ENCODE measurements at places on chromosomes 13 and 19.
A peak's percentile ranks its signal among the peaks of the same experiment; 100 is the strongest.

DNA sequence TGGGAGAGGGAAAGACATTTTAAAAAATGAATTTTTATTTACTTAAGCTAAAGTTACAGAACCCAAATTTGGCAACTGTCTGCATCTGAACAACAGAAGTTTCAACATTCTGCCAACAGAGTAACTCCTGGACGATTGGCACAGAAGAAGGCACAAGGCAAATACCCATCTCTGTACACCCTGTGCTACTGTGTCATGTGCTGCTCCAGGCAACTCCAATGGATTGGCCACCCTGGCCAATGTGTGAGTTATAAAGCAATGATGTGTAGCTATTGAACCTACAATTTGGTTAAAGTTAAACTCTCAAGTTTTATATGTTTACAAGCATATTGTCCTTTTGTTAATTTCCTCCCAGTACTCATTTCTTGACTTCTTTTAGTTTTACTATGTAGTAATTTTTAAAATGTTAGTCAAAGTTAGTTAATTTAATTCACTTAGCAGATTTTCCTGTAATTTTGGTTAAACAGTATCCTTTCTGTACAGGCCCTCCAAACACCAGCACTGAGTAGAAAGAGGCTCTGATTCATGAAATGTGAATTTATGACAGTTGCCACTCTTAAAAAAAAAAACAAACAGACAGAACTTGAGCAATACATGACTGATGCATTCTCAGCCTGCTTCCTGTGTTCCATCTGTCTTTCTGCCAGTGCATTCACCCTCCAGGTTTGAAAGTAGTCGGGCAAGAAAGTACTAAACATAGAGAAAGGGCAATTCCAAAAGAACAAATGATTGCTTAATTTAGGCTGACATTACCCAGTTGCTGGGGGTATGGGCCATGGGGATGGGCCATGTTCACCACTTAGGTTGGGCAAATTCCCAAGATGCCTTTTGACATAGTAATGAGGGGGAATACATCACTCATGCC is 5.9 kb downstream of the STARD13 start:
- DNase-seq: no peak

DNA sequence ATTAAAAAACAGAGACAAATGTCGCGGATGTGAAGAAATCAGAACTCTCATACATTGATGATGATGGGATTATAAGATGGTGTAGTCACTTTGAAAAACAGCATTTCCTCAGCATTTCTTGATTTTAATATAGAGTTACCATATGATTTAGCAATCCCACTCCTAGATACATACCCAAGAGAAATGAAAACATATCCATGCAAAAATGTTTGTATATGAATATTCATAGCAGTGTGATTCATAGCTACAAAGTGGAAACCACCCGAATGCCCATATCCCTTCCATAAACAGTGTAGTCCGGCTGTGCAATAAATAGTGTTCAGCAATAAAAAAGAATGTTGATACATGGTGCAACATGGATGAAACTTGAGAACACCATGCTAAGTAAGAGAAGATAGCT is 44.6 kb downstream of the DPY19L3 start:
- no peak for DNase-seq

GRCh38 chr19:50191216-50191615 is 12.2 kb upstream of the MYH14 start:
- DNase-seq: no peak

DNA sequence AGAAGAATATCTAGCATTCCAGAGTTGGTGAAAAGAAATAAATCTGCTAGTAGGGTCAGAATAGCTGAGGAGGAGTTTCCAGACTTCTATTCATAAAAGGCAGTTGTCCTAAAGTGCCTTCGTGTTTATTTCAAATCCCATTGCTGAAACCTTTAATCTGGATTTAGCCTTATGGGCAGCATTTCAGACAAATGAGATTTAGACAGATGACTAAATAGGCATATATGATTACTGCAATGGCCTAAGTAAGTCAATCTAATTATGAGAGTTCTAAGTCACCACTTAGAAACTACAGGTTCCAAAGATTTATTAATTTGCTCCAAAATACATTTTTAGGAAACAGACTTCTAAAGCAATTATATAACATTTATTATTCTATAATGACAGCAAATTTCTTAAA is 368.7 kb downstream of the LIG4 start:
- DNase-seq: no peak

DNA sequence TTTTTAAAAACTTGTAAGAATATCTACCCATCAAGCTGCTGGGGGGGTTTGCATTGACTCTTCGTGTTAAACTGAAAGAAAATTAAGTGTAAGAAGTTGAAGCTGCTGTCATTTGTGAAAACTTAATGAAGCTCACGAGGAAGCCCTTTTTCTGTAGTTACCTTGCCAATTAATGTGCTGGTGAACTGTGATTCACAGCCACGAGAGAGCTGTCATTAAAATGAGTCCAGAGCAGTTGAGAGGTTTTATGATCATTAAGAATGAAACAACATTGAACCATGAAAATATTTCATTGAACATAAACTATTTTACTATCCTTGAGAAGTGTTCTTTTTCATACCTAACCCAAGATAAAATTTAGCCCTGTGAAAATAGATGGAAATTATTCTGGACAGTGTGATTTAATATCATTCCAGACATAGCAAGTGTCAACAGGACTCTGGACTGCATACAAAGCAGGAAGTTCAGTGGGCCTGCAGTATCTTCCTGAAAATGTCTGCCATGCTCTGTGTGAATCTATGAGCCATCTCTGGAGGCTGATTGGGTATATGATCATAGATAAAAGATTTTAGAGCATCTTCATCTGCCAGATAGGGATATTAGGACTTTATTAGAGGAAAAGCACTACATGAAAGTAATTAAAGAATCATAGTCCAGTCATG is 53.8 kb downstream of the DPY19L3 start:
- DNase-seq: no peak

DNA sequence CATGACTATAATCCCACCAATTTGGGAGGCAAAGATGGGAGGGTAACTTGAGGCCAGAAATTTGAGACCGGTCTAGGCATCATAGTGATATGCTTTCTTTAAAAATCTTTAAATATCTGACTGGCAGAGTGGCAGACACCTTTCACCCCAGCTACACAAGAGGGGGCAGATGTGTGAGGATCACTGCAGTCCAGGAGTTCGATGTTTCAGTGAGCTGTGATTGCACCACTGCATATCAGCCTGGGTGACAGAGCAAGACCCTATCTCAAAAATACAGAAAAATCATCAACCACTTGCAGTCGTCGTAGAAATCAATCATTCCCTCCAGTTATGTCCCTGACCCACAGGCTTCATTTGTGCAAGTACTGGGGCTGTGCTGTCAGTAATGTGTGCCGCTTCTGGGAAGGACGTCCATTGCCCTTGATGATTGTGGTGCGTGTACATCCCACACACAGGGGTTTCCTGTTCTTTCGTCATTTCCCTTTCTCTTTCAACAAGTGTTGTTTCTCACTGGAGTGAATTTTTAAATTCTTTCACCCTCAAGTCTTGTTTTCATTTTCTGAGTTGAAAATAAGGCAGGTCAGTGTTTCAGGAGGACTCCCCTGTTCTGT is 1.4 kb downstream of the LGALS14 start:
- DNase-seq: no peak

DNA sequence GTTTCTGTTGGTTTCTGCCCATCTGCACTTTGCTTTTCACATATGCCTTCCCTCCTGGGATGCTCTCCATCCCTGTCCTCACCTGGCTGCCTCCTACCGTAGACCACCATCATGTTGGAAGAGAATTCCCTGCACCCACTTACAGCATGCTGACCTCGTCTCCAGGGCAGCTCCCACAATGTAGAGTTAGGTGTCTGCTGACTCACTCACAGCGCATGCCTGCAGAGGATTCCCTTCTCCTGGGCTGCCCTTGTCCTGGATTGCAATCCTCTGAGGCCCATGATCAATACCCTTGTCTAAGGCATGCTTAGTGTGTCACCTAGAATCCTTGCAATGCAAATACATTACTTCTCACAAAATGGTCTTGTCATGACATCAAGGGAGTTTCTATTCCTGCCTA is 43.6 kb downstream of the STOML3 start:
- DNase-seq: no peak

- DNase-seq: no peak
These were observed 12.6 kb downstream of the MKNK2 start for GRCh38 chr19:2038284-2039088.

- no peak for DNase-seq
These were observed 19.1 kb downstream of the PGLS start for GRCh38 chr19:17530586-17530985.

- no peak for DNase-seq
These were observed 313.0 kb downstream of the TEX29 start for GRCh38 chr13:111633401-111633800.

- DNase-seq: no peak
These were observed 3.2 kb upstream of the ABCC4 start for GRCh38 chr13:95304453-95304852.

DNA sequence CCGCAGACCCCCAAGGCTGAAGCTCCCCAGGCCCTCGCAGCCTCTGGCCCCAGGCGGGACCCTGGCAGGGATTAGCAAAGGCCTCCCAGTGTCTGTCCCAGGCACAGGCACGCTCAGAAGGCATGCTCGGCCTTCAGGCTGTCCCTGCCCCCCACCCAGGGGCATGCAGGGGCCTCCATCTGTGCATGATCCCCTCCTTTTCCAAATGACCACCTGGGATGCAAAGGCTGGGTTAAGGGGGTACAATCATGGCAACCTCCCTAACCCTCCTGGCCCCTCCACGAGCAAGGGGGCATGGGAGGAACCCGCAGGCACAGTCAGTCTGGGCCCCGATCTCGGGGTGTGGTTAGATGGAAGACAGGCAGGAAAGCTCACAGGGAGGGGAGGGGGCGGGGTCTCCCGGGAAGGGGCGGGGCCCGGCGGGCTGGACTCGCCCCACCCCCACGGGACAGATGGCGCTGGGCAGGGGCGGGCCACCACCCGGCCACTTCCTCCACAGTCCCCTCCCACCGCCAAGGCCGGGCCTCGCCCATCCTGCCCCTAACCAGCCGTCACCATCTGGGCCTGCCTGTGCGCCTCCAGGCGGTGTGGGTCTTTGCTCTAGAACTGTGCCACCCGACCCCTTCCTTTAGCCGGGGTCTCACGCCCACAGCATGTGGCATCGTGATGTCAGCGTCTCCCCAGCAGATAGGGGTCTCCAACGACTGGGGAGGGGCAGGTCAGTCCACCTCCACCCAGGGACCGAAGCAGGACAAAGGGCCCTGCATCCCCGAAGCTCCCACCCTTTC is 7.0 kb upstream of the REXO1 start:
- DNase-seq: peak; percentile 84

DNA sequence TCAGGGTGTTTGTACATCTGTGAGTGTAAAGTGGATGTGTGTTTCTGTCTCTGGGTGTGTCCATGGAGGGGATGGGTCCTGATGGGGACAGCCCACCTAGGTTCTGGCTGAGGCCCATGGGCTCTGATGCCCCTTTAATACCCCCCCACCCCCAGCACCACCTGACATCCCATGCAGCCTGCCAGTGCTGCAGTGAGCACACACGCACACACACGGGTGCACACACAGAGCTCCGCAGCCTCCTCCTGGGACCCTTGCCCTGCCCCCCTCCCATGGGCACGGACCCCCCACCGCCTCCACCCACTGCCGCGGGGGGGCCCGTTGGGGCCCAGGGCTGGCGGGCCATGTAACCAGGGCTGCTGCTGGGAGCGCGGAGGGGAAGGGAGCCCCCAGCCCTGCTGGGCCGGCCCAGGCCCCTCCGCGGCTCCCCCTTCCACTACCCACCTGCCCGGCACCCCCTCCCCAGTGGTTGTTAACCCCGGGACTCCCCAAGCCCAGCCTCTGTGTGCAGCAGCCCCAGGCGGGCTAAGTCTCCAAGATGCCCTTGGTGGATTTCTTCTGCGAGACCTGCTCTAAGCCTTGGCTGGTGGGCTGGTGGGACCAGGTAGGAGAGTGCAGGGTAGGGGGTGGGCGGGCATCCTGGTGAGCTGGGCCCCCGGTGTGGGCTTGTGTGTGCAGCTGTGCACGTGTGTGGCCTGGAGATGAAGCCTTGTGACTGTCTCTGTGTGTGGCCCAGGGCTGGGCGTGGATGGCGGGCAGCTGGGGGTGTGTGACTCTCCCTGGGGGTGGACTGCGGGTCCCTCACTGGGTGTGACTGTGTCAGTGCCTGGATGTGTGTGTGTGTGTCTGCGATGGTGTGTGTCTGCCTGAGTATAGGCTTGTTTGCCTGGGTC is 32.6 kb downstream of the PDE4A start:
- DNase-seq: no peak

- DNase-seq: no peak
These were observed 13.7 kb downstream of the PTH2 start for GRCh38 chr19:49409441-49410029.

DNA sequence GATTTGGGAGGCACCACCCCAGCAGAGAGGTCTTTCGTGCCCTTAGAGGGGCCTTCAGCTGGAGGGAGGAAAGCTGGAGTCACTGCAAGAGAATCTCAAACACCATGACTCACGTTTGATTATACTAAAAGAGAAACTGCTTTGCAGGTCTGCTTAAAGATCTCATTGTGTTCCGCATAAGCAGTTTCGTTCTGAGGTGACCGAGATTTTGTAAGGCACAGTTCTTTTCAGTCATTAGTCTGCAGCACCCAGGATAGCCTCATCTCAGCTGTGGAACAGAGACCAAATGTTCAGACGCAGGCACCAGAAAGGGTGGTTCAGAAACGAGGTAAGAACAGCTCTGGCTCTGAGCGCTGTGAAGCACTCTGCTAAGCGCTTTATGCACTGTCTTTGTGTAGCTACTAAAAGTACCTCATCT is 71.2 kb upstream of the GTF3A start:
- no peak for DNase-seq

DNA sequence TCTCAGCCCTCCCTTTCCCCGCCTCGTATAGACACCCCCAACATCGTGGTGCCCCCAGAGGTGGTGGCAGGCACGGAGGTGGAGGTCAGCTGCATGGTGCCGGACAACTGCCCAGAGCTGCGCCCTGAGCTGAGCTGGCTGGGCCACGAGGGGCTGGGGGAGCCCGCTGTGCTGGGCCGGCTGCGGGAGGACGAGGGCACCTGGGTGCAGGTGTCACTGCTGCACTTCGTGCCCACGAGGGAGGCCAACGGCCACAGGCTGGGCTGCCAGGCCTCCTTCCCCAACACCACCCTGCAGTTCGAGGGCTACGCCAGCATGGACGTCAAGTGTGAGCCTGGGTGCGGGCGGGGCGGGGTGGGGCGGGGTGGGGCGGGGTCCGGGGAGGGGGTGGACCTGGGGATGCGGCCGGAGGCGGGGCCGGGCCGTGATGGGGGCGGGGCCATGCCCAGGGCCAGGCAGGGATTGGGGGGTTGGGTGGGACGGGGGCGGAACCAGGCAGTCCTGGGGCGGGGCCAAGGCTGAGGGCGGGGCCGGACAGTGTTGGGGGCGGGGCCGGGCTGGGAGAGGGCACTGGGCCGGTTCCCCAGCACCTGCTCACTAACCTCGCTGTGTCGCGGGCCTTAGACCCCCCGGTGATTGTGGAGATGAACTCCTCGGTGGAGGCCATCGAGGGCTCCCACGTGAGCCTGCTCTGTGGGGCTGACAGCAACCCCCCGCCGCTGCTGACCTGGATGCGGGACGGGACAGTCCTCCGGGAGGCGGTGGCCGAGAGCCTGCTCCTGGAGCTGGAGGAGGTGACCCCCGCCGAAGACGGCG is 7.8 kb downstream of the MAG start:
- DNase-seq: peak; percentile 80

GRCh38 chr13:55403887-55404487 is 1736.7 kb upstream of the PRR20A start:
- DNase-seq: no peak

Measured in frontal cortex (tissue), 4 donors.